ENCODE measurements at places on chromosomes 5 and 9. TPM values are rescaled to one million over a fixed set of nuclear protein-coding genes. Genes with fewer than 3 reads are reported as not detected.
A peak's percentile ranks its signal among the peaks of the same experiment; 100 is the strongest.

- no peak for DNase-seq
These were observed 361.2 kb downstream of the HCN1 start for GRCh38 chr5:45334939-45335338.

- no peak for DNase-seq
These were observed 168.5 kb upstream of the PIK3R1 start for GRCh38 chr5:68047035-68047434.

DNA sequence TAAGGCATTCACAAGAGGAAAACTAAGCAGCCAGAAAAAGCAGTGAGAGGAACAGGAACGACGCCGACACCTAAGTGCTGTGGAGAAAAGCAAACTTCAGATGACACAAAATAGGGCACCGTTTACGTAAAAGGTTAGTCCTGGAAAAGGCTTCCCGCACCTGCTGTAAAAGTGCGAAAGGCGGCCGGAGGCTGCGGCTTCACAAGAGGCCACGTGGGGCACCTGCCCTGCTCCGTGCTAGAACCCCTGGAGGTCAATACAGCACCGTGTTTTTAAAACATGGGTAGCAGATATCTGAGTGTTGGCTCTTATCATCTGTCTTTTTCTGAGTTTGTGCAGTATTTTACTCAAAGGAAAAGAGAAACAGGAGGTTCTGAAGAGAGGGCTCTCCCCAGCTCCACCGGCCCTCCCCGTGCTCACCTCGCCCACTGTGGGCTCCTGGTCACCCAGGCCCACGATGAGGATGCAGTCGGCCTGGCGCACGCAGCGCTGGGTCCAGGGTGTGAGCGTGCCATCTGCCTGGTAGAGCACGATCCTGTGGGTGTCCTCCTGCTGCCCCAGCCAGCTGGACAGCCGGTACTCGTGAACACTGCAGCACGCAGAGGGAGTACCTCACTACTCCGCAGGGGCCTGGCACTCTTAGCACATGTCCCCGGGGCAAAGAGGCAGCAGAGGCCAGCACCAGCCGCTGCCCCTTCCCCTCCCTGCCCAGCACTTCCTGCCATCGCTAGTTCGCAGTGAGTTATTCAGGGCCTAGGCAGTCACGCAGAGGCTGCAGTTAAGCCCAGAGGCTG lies 21.0 kb upstream of the NSMF start:
- DNase-seq = no peak

GRCh38 chr5:43171451-43171850 lies 20.6 kb upstream of the NIM1K start:
- DNase-seq = no peak

- peak; percentile 62 for DNase-seq
These were observed 79.7 kb upstream of the ORM1 start for GRCh38 chr9:114243240-114243639.

DNA sequence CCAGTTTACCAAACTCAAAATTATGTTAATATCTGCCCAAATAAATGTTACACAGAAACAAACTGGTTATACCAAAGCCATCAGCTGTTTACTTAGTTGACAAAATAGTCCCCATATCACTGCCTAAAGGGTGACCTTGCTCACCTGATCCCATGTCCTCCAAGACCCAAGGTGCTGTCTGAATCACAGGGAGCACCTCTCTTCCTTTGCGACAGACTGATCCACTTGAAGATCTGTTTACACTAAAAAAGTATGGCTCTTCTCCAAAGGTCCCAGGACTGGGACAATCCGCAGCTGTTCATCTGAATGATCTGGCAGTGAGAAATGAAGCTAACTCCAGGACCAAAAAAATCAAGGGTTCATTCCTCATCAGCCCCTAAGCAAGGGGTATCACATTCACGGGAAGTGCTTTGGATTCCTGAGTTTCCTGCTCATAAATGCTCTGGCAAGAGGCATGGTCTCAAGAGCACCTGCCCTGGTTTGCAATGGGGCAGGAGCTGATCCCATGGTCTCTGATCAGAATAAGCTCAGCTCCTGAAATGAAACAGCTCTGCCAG lies 5.0 kb downstream of the PRUNE2 start:
- no peak for DNase-seq

GRCh38 chr5:76964060-76964459 lies 11.2 kb downstream of the CRHBP start:
- DNase-seq = no peak

GRCh38 chr5:133052317-133053175 lies 733 bp downstream of the HSPA4 start:
- peak; percentile 86 for DNase-seq

DNA sequence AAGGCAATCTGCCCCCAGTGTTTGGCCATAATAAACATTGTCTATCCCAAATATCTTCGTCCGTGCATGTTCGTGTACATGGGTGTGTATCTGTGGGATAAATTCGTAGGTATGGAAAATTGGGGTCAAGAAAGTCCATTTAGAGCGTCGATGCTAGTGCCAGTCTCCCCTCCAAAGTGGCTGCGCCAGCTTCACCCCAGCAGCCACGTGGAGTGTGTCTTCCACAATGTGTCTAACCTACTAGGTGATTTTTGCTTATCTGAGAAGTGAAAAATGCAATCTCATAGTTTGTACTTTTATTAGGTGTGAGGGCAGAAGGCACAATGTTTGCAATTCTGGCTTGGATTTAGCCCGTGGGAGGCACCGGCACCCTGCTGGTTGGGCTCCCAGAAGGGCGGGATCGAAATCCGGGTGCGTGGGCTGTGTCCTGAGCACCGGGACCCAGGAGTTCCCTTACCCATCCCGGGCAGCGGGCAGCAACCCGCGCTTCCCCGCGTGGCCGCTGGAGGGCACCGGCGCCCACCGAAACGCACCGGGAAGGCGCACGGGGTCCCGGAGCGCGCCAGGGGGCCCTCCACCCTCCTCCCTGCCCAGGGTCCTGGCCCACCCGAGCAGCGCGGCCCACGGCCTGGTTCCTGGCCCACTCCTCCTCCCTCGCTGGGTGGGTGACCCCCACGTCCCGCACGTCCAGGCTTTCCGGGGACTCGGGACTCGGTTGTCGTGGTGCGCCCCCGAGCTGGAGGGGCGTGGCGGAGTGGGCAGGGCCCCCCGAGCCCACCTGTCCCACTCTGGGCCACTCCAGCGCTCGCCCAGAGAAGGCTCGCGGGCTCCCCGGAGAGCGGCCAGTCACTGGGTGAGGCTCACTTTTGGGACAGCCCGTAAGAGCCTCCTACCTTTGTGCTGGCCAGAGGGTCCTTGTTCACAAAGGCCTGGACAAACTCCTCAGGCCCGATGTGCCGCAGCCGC lies 55.4 kb upstream of the RNF130 start:
- no peak for DNase-seq

DNA sequence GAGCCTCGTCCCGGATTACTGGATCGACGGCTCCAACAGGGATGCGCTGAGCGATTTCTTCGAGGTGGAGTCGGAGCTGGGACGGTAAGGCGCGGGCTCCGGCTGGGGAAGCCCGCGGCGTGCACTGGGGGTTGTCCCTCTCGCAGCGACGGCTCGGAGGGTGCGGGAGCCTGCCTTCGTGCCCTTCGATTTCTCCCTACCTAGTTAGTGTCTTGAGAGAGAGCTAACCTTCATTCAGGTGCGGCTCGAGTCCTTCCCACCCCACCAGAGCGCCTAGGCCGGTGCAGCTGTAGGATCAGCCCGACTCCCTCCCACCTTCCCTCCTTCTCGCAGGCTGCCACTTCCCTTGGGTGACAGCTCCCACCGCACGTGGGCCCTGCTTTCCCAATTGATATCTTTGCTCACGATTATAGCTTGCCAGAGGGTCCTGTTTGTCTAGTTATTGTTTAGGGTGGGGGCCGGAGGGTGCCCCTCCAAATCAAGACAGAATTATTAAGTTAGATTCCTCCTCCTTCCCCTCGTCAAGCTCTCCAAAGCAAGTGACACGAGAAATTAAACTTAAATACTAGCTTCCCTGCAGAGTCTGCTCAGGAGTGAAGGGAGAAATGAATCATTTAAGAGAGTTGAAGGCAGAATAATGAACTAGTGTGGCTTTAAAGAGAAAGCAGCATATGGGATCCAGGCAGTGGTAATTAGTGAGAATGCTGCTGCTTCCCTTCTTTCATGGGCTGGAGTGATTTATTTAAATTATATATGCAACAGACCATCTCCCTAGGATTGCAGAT lies 569 bp downstream of the CAMK4 start:
- DNase-seq = peak; percentile 44

DNA sequence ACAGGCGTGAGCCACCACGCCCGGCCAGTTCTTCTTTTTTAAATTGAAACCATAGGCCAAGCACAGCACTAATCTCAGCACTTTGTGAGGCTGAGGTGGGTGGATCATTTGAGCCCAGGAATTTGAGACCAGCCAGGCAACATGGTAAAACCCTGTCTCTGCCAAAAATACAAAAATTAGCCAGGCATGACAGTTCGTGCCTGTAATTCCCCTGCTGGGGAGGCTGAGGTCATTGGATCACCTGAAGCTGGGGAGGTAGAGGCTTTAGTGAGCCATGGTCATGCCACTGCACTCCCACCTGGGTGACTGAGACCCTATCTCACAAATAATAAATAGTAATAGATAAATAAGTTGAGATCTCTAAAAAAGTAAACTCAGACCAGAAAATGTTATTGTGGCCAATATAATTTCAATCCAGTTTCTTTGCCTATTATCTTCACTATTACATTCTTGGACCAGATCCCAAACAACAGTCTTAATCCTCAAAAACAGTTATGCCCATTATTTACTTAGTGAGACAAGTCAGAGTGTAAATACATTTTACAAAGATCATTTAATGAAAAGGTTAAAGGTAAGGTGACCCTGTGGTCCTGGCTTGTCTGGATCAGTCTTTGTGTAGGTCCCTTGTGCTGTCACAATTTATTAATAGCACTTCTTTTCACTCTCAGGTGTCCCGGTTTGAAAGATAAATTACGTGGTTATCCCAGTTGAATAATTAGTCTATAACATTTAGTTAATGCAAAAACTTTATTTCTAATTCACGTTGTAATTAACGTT lies 53.6 kb downstream of the RAB24 start:
- no peak for DNase-seq

GRCh38 chr9:128523199-128523925 lies 18.8 kb downstream of the GLE1 start:
- DNase-seq = no peak

- peak; percentile 45 for DNase-seq
These were observed 76.5 kb downstream of the COL27A1 start for GRCh38 chr9:114231719-114232449.

DNA sequence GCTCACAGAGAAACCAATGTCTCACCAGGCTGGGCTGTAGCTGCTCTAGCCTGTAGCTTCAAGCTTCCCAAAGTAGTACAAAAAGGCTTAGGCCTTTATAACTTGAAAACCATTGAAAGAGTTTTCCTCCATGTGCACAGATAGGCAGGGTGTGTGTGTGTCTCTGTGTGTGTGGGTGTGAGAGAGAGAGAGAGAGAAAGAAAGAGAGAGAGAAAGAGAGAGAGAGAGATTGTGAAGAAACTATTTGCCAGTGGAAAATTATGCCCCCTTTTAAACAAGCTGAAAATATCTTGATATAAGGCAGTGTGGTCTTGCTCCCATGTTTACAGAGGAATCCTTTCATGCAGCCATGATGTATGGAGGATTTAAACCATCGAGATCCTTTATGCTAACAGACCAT lies 17.9 kb upstream of the GDNF start:
- no peak for DNase-seq

- DNase-seq = no peak
These were observed 3.0 kb upstream of the FGF18 start for GRCh38 chr5:171416160-171417049.

- no peak for DNase-seq
These were observed 39.2 kb downstream of the TLE4 start for GRCh38 chr9:79610791-79611614.

DNA sequence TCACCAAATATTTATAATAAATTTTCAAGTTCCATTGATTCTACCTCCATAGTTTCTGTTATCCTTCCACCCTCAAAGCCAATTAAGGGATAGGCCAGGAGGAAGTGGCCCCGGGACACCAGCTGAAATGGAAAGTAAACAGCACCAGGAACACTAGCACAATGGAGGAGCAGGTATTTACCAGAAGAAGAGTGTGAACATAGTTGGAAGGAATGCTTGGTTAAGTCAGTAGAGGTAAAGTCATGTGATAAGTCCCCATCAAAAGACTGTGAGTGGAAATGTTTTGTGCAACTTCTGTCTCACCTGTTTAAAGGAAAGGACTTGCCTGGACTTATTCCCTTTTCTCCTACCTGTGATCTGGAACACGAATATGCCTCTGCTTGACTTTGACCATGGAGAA lies 146.7 kb upstream of the RAI14 start:
- DNase-seq = no peak

GRCh38 chr9:11192993-11193392 lies 580.2 kb upstream of the PTPRD start:
- no peak for DNase-seq

DNA sequence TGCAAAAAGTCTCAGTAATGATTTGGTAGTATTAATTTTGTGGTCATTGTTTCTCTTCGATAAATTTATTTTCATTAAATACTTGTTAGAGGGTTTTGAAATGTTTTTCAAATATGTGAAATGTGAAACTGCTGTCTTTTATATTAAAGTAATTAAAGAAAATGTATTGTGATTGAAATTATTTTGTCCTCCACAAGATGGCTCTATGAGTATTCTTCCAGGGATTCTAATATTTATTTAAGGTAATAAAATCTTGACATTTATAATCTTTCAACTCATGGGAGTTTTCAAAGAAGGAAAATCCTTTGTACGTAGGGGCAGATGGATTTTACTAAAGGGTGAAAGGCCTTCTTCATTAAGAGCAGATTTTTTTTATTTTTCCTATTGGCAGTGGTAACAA lies 19.3 kb downstream of the ISOC1 start:
- no peak for DNase-seq

GRCh38 chr5:4191703-4192102 lies 596.1 kb downstream of the IRX1 start:
- no peak for DNase-seq

- DNase-seq = no peak
These were observed 174.1 kb upstream of the RFX3 start for GRCh38 chr9:3699883-3700282.

PCDHGB5 gene
- total RNA-seq = 7.0 TPM

ARSI gene
- 0.49 TPM for total RNA-seq

UNC13B gene
- 20.9 TPM for total RNA-seq

OR13D1 gene
- not detected for total RNA-seq

SLC46A2 gene
- total RNA-seq = not detected

RMND5B gene
- 33.6 TPM for total RNA-seq

PTGDS gene
- total RNA-seq = 5,038 TPM

AMBP gene
- not detected for total RNA-seq

PCDHAC2 gene
- 0.57 TPM for total RNA-seq

All from right cardiac atrium (tissue), 5 donors.